ENCODE measurements at places on chromosomes 16 and 17.

DNA sequence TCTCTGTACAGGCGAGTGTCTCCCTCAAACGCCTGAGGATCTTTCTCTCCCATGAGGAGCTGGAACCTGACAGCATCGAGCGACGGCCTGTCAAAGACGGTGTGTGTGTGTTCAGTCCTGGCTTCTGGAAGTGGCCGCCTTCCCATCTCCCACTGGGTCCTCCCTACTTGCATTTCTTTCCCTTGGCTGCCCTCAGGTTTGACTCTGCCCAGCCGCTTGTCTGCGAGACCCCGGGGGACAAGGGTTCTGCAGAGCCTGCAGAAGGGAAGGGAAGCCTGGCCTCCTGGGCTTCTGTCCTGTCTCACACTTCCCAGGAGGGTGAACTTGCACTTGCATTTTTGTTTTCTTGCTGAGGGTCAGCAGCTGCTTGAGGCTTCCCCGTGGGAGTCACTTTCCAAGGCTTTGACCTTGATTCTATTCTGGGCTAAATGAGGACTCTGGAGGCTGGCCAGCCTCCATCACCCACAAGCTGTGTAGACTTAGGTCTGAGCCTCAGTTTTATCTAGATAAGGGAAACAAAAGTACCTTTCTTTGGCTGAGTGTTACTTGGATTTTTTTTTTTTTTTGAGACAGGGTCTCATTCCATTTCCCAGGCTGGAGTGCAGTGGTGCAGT, 122.3 kb downstream of the ABCC1 start:
- no peak for DNase-seq

- DNase-seq = no peak
These were observed 84.7 kb downstream of the LMF1 start for GRCh38 chr16:886084-886543.

- DNase-seq = no peak
These were observed 5.4 kb upstream of the GAA start for GRCh38 chr17:80095844-80096475.

DNA sequence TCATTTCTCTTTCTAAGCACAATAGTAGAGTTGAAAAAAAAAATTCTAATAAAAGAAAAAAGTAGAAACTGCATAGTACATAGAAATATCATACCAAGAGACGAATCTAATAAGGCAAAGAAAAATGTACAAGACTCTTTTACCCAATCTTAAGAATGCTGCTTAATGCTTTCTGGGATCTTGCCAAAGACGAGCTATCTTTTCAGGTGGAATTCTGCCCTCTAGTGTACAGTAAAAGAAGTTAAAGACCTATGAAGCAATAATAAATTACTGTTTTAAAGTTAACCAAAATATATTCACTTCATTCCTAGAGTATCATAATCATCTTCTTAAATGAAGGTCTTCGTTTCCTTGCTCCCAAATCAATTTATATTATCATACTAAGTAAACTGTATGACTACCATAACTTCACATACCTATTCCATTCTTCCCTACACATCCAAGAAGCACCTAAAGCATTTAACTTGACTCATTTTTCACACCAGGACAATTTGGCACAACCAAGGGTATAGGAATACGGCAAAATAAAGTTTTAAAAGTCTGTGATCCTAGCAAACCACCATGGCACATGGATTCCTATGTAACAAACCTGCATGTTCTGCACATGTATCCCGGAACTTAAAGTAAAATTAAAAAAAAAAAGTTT, 47.7 kb downstream of the CFDP1 start:
- peak; percentile 97 for DNase-seq

- peak; percentile 75 for DNase-seq
These were observed 2.6 kb downstream of the KAT2A start for GRCh38 chr17:42118545-42118944.

DNA sequence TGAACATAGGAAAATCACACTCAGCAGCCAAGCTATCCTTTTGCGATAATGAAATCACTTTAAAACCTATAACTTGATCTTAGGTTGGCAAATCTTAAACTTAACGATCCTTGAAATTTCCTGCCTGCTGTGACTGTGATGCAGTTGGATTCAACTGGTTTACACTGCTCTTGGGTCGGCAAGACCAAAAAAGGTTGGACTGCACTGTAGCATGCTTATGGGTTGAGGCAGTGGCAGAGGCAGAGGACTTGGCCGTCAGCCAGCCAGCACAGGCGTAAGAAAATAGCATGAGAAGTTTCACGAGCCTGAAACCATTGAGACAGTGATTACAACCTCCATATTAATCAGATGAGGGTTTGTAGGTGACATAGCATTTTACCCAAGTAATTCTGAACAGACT, 21.4 kb downstream of the WSB1 start:
- DNase-seq = peak; percentile 91

- DNase-seq = no peak
These were observed 32.6 kb upstream of the SHISA9 start for GRCh38 chr16:12868788-12869187.

DNA sequence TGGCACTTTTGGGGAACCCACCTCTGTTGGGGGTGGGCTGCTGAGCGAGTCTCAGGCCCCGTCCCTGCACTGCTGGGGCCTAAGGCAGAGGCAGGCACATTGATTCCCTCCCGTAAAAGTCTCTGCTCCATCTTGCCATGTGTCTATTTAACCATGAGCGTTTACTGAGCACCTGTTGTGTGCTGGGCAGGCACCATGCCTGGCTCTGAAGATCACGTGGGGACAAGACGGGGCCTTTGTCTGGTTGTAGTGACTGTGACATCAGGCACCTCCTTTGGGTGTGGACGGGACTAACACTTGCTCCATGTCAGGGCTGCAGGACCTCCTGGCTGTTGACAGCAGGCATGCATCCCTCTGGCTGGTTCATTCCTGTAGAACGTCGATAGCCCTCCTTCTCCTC, 204.7 kb upstream of the CIBAR2 start:
- no peak for DNase-seq

- peak; percentile 15 for DNase-seq
These were observed 1469.5 kb upstream of the GOT2 start for GRCh38 chr16:60203525-60204124.

GRCh38 chr17:49252148-49252695, 21.6 kb upstream of the PHOSPHO1 start:
- DNase-seq = peak; percentile 87

- no peak for DNase-seq
These were observed 36.3 kb upstream of the CACNG1 start for GRCh38 chr17:67008101-67008500.

DNA sequence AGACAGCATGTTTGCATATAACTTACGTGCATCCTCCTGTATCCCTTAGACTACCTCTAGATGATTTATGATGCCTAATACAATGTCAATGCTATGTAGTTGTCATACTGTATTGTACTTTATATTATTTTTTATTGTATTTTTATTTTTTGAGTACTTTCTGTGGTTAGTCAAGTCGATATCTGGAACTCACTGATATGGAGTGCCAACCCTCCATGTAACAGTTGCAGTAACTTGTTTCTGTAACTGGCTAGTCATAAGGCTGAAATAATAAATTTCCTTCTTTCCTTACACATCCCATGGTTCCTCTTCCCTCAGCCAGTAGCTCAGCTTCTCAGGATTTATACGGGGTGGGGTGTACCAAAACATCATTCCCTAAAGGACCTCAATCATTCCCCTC, 23.5 kb downstream of the MPHOSPH6 start:
- DNase-seq = peak; percentile 56
